ENCODE measurements at places on chromosomes 12 and 14. TPM values are rescaled to one million over a fixed set of nuclear protein-coding genes. Genes with fewer than 3 reads are reported as not detected.
A peak's percentile ranks its signal among the peaks of the same experiment; 100 is the strongest.

The C14orf132 gene
- 32.0 TPM for total RNA-seq

DNA sequence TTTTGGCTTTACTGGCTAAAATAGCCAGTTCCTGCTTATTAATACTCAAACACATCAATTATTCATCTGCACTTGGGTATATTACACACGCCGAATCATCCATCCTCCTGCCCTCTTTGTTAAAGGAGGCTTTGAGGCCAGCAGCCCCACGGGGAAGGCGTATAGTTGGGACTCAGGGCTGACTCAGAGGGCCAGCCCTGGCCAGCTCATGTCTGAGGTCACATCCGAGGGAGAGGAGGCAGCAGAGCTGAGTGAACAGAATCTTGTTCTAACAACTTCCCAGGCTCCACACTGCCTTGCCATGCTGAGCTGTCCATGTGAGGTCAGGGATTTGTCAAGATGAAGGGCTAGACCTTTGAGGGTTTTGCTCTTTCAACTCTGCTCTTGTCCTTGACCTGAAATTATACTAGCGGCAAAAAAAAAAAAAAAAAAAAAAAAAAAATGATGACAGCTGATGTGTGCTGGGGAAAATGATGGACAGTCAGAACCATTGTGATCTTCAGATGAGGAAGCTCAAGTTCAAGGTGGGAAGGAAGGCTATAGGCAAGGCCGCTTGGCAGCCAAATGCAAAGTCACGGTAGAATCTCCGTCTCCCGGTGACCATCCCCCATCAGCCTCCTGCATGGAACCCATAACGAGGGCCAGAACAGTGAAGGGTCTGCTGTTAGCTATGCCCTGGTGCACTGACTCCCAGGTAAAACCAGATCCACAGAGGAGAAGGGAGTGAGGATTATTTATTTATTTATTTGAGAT lies 12.5 kb upstream of the MARK3 start:
- 0 out of 2 replicates have a peak, but pooled peaks cover 3% of the 10 kb centered on the region for H3K4me1 ChIP-seq
- DNase-seq: no peak
- H3K27ac ChIP-seq: peak overlapping the region; percentile 27
- H3K27me3 ChIP-seq: no peaks in the 10 kb centered on the region
- H3K4me3 ChIP-seq: no peak overlapping the region

GRCh38 chr14:56528927-56529326 lies 50.7 kb upstream of the TMEM260 start:
- H3K4me3 ChIP-seq: no peak overlapping the region
- peaks cover 4% of the 10 kb centered on the region for H3K4me1 ChIP-seq
- H3K27me3 ChIP-seq: no peaks in the 10 kb centered on the region
- no peak for DNase-seq
- no peaks in the 10 kb centered on the region for H3K36me3 ChIP-seq
- no peak overlapping the region for H3K27ac ChIP-seq

The NAB2 gene
- 20.6 TPM for total RNA-seq

DNA sequence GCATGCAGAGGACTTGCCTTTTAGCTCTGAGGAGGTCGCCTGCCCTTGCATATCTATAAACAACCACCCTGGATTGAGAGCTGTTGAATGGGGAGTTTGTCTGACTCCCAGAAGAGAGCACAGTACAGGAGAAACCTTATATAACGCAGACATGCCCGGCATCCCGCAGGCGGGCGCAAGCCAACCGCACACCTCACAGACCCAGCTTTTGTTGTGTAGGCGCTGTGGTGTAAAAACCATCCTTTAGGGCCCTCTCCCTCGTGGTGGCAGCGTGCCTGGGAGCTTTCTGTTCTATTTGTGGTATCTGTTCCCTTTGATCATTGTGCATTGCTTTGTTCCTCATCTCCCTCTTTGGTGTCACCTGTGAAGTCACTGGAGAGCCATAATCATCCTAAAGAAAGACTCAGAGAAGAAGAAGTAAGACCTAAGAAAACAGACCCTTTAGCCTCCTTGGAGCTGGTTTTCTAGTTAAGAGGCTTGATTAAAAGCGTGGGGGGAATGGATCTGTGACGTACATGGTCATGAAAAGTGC lies 77.7 kb downstream of the ETV6 start:
- no peak for DNase-seq
- H3K27me3 ChIP-seq: no peaks in the 10 kb centered on the region
- no peaks in the 10 kb centered on the region for H3K4me1 ChIP-seq
- no peak overlapping the region for H3K27ac ChIP-seq
- H3K36me3 ChIP-seq: no peaks in the 10 kb centered on the region

DNA sequence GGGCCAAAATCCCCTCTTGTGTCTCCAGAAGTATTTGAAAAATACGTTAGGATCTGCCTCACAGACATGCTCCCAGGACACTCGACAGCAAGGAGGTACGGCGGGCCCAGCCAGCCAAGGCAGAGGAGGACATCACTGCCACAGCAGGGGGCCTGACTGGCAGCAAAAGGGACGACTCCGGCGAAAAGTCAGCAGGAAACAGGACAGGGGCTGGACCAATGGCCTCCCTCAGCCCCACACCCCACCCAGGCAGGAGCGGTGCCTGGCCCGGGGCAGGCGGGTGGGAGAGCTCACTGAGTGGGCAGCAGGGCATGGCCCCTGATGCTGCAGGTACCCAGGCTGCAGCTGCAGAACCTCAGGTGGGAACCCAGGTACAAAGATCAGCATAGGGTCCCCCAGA lies 17.8 kb downstream of the BRF1 start:
- no peak overlapping the region for H3K4me3 ChIP-seq
- peak; percentile 69 for DNase-seq
- no peak overlapping the region for H3K27ac ChIP-seq
- H3K4me1 ChIP-seq: no peaks in the 10 kb centered on the region

GRCh38 chr12:116319233-116319897 lies 41.9 kb upstream of the MED13L start:
- no peaks in the 10 kb centered on the region for H3K27me3 ChIP-seq
- no peak overlapping the region for H3K27ac ChIP-seq
- peaks cover 3% of the 10 kb centered on the region for H3K4me1 ChIP-seq
- no peak overlapping the region for H3K4me3 ChIP-seq
- H3K36me3 ChIP-seq: no peaks in the 10 kb centered on the region
- no peak for DNase-seq

GRCh38 chr12:132635076-132635955 lies 16.7 kb downstream of the P2RX2 start:
- no peak for DNase-seq
- peaks cover 72% of the 10 kb centered on the region for H3K36me3 ChIP-seq
- H3K4me3 ChIP-seq: no peak overlapping the region
- H3K4me1 ChIP-seq: no peaks in the 10 kb centered on the region
- no peak overlapping the region for H3K27ac ChIP-seq

The FOXJ2 gene
- 8.2 TPM for total RNA-seq

The LRP1-AS gene
- not detected for total RNA-seq

- no peaks in the 10 kb centered on the region for H3K27me3 ChIP-seq
- peaks cover 4% of the 10 kb centered on the region for H3K4me1 ChIP-seq
- H3K4me3 ChIP-seq: no peak overlapping the region
- no peak overlapping the region for H3K27ac ChIP-seq
Observed at GRCh38 chr12:53255996-53256395, 12.1 kb upstream of the ESPL1 start.

The SRGAP1 gene
- 5.5 TPM for total RNA-seq

- H3K27me3 ChIP-seq: 0 out of 2 replicates have a peak, but pooled peaks cover 6% of the 10 kb centered on the region
- H3K36me3 ChIP-seq: no peaks in the 10 kb centered on the region
- no peak overlapping the region for H3K4me3 ChIP-seq
Observed at GRCh38 chr14:104657563-104658324, 31.7 kb upstream of the INF2 start.

The DHRS1 gene
- 8.8 TPM for total RNA-seq

- H3K36me3 ChIP-seq: no peaks in the 10 kb centered on the region
- DNase-seq: no peak
- H3K4me3 ChIP-seq: no peak overlapping the region
- H3K27me3 ChIP-seq: no peaks in the 10 kb centered on the region
- 0 out of 2 replicates have a peak overlapping the region, but pooled peaks have one; percentile 43 for H3K27ac ChIP-seq
- peaks cover 5% of the 10 kb centered on the region for H3K4me1 ChIP-seq
Observed at GRCh38 chr14:68283378-68284123, 464.0 kb downstream of the RAD51B start.

DNA sequence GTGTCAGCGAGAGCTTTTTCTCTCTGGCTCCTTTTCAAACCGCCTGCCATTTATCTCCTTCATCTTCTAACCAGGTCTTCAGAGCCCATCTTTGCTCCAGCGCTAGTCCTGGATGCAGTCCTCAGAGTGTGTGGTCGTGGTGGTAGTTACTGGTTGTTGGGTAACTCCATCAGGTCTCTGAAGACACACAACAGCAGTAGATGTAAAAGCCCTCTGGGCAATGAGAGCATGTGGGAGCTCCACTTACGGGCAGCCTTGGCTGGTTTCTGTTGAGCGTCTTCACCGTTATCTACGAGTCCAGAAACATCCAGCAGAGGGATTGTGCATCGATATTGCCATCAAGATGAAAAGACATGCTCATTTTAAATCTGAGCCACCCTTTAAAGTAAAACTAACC lies 61.2 kb downstream of the FBXL14 start:
- no peaks in the 10 kb centered on the region for H3K4me1 ChIP-seq
- no peak overlapping the region for H3K27ac ChIP-seq
- H3K36me3 ChIP-seq: no peaks in the 10 kb centered on the region
- H3K27me3 ChIP-seq: peaks cover 65% of the 10 kb centered on the region
- no peak overlapping the region for H3K4me3 ChIP-seq

GRCh38 chr14:83566567-83566966 lies 1963.4 kb upstream of the FLRT2 start:
- no peak overlapping the region for H3K4me3 ChIP-seq
- no peaks in the 10 kb centered on the region for H3K4me1 ChIP-seq
- no peak for DNase-seq
- H3K27me3 ChIP-seq: peaks cover 1% of the 10 kb centered on the region
- H3K27ac ChIP-seq: no peak overlapping the region
- H3K36me3 ChIP-seq: no peaks in the 10 kb centered on the region

- no peak overlapping the region for H3K27ac ChIP-seq
- H3K27me3 ChIP-seq: no peaks in the 10 kb centered on the region
- no peaks in the 10 kb centered on the region for H3K36me3 ChIP-seq
- H3K4me3 ChIP-seq: no peak overlapping the region
- no peak for DNase-seq
Observed at GRCh38 chr14:90161129-90161528, 95.2 kb upstream of the PSMC1 start.

Measured in H1 (cell line).